ENCODE measurements at places on chromosomes 11 and 22. TPM values are rescaled to one million over a fixed set of nuclear protein-coding genes. Genes with fewer than 3 reads are reported as not detected.

LGR4 gene
- 67.7 TPM for total RNA-seq

DNA sequence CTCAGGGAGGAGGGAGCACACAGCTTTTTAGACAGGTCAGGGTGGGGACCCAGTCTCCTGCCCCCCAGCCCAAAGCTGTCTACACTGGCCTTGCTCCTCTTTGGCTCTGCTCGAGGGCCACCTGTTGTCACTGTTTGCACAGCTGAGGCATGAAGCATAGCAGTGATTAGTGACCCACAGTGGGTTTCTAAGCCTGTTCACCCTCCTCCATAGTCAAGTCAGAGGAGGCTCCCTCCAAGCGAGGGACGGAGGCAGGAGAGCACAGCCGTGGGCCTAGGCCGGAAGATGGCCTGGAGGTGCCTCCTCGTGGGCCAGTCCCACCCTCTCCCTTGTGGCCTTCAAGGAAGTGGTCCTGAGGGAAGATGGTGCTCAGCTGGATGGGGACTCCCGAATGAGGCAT lies 241.1 kb downstream of the GRIK4 start:
- no peak for DNase-seq
- H3K27ac ChIP-seq = no peak overlapping the region
- no peak overlapping the region for H3K4me3 ChIP-seq
- no peaks in the 10 kb centered on the region for H3K36me3 ChIP-seq
- H3K4me1 ChIP-seq = peaks cover 27% of the 10 kb centered on the region

DNA sequence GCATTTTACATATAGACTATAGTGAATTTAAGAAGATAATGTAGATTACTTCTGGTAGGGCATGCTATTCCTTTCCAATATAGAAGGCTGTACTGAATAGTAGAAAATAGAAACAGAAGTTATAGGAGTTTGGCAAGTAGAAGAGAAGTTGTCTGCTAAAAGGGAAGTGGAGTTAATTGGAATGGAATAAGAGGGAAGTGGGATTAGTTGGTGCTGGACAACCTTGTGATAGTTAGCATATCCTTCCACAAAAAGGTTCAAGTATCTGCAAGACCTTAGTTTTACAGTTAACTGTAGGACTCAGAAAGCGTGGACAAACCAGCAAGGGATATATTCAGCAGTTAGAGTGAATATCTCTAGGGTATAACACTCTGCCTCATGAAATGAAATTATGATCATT lies 185.5 kb downstream of the SWAP70 start:
- H3K36me3 ChIP-seq = peaks cover 56% of the 10 kb centered on the region
- H3K4me3 ChIP-seq = no peak overlapping the region
- no peak for DNase-seq
- H3K27me3 ChIP-seq = no peaks in the 10 kb centered on the region
- H3K4me1 ChIP-seq = no peaks in the 10 kb centered on the region

VSIG10L2 gene
- total RNA-seq = 8.7 TPM

TMEM218 gene
- total RNA-seq = 16.7 TPM

TESMIN gene
- total RNA-seq = 3.5 TPM

- no peaks in the 10 kb centered on the region for H3K4me1 ChIP-seq
- no peak overlapping the region for H3K27ac ChIP-seq
- H3K27me3 ChIP-seq = no peaks in the 10 kb centered on the region
- H3K4me3 ChIP-seq = no peak overlapping the region
- no peak for DNase-seq
These were observed 105.7 kb downstream of the CADM1 start for GRCh38 chr11:115398333-115399080.

DNA sequence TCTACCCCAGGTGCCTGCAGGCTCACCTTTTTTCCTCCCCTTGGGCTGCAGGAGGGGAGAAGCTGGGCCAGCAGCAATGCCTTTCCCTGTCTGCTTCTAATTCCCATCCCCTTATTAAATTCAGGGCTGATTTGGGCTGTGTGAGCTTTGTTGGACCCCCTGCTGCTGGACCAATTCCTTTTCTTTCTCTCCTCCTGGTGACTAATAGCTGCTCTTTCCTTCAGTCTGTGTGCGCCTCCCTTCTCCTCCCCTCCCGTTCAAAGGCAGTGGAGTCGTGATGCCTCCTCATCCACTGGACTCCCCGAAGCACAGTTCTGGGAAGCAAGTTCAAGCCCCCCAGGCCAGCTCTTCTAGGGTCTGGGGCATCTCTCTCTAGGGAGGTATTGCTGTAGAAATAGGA lies 567.9 kb upstream of the CADM1 start:
- DNase-seq = no peak
- H3K27me3 ChIP-seq = peaks cover 21% of the 10 kb centered on the region
- H3K36me3 ChIP-seq = no peaks in the 10 kb centered on the region
- no peaks in the 10 kb centered on the region for H3K4me1 ChIP-seq

DNA sequence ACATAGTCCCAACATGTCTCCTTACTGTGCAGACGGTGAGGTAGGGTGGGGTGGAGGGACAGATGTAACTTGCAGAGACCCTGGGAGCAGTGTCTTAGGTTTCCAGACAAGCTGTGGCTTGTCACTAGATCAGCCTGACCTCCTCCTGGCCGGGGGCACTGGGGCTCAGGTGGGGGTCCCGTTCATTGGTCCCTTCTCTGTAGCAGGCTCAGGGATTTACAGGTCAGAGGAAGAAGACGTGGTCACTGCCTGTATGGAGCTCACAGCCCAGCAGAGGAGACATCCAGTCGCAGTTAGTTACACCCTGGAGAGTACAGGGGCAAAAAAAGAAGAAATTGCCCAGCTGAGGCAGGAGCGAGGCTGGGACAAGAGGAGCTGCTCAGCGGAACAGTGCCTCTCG lies 22.0 kb upstream of the TUB start:
- no peaks in the 10 kb centered on the region for H3K27me3 ChIP-seq
- peaks cover 38% of the 10 kb centered on the region for H3K4me1 ChIP-seq
- H3K4me3 ChIP-seq = no peak overlapping the region
- no peak for DNase-seq
- no peaks in the 10 kb centered on the region for H3K36me3 ChIP-seq
- H3K27ac ChIP-seq = no peak overlapping the region

GRCh38 chr22:32574958-32575910 lies 100.6 kb downstream of the FBXO7 start:
- DNase-seq = no peak
- no peak overlapping the region for H3K4me3 ChIP-seq
- H3K27ac ChIP-seq = no peak overlapping the region
- no peaks in the 10 kb centered on the region for H3K27me3 ChIP-seq
- H3K4me1 ChIP-seq = peaks cover 8% of the 10 kb centered on the region
- no peaks in the 10 kb centered on the region for H3K36me3 ChIP-seq
